ENCODE measurements at places on chromosomes 6 and 20.

- no peak for DNase-seq
Observed at GRCh38 chr6:10567256-10568026, 46.3 kb downstream of the GCNT2 start.

DNA sequence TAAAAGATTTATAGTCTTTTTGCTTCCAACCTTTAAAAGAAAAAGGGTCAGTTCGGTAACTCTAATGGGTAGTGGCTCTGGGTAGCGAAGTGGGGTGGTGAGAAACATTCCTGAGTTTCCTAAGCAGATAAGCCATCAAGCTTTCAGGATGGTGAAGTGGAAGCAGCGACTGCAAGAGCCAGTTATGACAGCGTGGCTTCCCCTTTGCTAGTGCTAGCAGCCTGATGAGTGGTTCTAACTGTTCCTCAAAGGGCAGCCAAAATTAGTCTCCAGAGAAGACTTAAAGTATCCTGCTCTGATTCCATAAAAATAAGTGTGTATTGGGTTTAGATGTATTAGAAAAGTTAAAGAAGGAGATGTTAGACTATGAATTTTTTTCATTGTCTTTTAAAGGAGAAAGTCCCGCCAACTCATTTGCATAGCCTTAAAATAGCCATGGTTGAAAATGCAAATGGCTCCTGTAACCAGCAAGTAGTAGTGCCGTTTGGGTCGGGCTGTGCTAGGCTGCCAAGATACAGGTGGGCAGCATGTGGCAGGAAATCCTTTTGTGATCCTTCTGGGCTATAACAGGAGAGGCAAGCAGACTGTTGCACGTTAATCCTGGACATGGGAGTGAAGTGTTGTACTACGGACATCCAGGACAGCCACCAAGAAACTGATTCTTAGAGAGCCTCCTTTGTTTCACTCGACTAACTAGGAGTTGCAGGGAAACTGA, 18.0 kb downstream of the ELOVL2 start:
- no peak for DNase-seq

DNA sequence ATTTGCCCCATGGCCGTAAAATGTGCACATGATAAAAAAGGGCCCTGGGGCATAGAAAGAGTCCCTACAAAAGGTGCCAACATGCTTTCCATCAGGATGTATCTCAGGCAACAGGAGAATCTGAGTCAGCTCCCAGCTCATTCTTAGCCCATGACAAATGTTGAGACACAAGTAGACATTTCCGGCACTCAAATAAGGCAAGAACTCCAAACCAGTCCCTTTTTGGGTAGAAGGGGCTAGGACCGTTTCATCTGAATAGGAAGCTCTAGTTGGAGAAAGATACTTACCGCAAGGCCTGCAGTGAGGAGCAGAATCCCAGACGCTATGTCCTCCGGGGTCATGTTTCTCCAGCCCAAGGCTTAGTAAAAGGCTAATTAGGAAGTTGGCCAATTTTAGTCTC, 261.0 kb upstream of the RIN2 start:
- DNase-seq = no peak

DNA sequence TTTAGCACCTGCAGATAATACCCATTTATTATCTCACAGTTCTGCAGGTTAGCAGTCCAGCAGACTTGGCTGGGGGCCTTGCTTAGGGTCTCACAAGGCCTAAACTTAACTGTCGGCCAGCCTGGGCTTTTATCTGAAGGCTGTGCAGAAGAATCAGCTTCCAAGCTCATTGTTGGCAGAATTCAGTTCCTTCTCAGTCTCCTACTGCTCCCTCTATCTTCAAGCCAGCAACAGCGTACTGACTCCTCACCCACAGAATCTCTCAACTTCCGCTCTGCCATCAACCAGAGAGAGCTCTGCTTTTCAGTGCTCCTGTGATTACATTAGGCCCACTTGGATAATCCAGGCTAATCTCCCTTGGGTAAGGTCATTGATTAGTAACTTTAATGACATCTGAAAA, 30.2 kb upstream of the NHSL1 start:
- DNase-seq = no peak

GRCh38 chr6:35553315-35553714, 40.6 kb upstream of the TULP1 start:
- no peak for DNase-seq

DNA sequence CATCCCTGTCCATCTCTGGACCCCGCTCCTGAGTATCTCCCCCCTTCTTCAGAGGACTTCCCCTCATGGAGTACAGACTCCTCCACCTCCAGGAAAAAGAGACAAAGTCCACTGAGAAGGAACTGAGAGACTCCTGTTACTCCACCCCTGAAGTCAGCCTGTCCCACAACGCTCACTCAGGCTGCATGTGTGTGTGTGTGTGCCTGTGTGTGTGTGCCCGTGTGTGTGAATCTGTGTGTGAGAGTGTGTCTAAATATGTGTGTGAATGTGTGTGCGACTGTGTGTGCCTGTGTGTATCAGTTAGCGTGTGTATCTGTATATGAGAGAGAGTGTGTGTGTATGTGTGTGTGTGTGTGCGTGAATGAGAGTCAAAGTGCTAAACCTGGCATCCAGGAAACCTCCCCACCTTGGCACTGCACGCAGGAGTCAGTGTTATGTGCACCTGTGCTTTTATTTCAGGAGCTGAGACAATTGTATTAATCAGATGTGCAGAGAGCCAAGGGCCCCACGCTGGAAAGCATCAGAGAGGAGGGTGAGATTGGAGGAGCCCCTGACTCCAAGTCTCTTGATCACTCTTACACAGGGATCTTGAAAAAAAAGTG, 39.0 kb downstream of the HLA-A start:
- no peak for DNase-seq

DNA sequence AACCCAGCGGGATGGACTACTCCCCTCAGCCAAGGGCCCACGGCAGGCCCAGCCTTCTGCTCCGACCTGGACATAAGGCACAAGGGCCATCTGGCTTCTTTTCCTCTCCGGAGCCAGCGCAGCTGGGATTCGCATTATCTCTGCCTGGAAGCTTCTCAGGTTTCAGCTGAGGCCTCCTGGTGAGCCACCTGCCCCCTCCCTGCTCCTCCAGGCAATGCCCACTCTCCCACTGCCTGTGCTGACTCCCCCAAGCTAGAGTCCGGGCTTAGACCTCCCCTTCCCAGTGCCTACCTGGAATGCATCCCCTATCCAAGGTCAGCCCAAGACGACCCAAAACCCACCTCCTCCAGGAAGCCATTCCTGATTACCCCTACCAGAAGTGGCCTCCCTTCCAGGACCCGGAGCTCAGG, 60.7 kb downstream of the EZR start:
- DNase-seq = no peak

- DNase-seq = no peak
Observed at GRCh38 chr20:9573335-9574151, 59.2 kb downstream of the LAMP5 start.

DNA sequence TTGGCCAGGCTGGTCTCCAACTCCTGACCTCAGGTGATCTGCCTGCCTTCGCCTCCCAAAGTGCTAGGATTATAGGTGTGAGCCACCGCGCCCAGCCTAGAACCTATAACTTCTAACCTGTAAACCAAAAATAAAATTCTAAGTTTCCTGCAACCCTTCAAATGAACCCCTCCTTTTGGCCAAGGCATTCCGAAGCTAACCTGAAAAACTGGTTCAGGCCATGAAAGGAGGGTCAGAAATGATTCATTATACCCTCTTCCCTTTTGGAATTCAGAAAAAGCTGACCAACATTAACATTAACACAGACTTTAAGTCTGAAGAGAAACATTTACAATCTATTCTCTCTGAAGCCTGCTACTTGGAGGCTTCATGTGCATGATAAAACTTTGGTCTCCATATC, 165.1 kb downstream of the TINAG start:
- no peak for DNase-seq

- DNase-seq = no peak
Observed at GRCh38 chr6:167798453-167798852, 28.3 kb upstream of the AFDN start.

Data from GF-D8 (cell line).